ENCODE measurements at places on chromosomes 7 and 10.
A peak's percentile ranks its signal among the peaks of the same experiment; 100 is the strongest.

DNA sequence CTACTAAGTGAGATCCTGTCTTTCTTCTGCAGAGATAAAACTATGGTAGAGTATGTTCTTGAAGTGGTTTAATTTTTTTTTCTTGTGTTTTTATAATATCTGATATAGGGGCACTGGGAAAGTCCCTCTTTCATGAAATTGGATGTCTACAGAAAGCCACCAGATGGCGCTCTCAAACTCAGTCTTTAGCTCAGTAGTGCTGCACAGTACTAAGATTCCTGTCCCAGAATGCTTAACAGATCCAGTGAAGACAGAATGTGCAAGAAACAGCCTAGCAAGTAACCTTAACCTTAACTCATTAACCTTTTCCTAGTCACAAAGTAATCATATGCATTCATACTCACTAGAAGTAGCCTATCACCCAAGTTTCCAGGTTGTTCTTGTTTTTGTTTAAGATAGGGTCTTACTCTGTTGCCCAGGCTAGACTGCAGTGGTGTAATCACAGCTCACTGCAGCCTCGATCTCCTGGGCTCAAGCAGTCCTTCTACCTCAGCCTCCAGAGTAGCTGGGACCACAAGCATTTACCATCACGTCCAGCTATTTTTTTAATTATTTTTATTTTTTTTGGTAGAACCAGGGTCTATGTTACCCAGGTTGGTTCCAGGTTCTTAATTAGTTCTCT is 56.7 kb downstream of the IDE start:
- peak; percentile 29 for DNase-seq

- DNase-seq, result no peak
These were observed 179.1 kb downstream of the BTAF1 start for GRCh38 chr10:92102601-92103213.

DNA sequence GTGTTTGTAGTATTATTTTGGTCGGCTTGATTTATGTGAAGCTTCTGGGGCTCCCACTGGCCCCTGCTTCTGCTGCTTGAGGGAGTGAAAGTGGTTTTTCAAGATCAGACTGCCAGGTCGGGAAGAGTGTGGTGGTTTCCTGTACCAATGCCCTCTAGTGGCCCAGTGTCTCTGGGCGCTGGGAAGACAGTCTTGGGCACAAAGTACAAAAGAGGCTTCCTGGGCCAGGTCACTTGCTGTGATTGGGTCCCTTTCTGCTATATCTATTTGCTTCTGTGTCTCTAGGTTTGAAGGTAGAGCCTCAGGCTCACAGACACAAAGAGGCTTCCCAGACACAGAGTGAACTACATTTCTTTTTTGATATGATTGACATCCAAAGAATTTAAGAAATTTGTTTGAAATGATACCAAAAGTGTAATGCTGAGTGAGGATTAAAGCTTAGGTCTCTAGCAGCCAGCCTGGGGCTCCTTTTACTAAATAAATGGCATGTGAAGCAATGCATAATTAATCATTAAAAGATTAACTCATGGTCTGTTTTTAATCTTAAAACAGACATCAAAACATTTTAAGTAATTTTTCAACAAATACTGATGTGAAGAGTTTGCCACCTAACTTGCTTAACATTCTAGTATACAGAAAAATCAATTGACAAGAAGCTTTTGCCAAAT is 36.3 kb downstream of the ABCB1 start:
- DNase-seq, result no peak

DNA sequence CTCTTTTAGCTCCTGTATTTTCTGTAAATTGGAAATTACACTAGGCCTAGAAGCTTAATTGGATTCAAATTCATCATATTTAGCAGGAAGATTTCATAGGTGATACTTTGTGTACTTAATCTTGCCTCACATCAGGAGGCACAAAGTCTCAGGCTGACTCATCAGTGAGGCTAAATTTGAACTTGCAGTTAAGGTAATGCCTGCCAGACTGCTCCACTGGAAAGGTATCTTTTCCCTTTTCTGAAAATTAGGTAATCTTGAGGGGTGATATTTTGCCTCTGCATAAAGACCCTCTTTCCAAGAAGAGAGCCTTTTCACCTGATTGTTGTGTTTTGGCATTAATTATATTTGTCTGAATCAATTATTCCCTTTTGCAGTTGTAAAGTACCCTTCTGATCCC is 14.6 kb downstream of the PPIA start:
- no peak for DNase-seq

GRCh38 chr7:7972922-7973594 is 4.5 kb downstream of the GLCCI1 start:
- DNase-seq, result no peak

DNA sequence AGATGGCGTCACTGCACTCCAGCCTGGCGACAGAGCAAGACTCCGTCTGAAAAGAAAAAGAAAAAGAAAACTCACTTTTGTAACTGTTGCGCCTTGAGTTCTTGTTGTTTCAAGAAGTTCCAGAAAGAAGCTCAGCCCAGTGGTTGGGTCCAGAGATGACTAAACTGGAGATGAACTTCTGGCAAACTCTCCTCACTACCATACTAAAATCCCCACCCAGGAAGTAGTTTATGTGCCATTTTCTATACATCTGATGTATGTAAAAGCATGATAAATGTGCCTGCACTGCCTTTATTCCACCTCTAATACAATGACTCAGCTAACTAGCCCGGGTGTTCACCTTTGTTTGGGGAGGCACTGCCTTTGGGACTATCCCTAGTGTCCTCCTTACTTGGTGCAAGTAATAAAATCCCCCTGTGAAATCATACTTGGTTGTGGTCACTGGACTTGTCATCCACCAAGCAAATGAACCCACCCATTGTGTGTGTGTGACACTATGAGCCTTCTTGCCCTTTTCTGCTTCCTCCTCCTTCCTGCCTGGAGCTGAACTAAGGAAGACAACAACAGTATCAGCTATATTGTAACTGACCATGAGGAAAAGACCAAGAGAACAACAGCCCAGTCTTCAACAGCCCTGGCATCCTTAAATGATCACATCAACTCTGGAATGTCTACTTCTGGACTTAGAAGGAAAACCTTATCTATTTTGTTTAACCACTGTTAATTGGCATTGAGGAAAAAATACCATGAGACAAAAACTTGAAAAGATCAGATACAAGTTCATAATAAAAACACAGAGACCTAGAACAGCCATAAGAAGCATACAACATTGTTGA is 33.6 kb downstream of the JMJD1C start:
- no peak for DNase-seq

- DNase-seq, result no peak
These were observed 73.9 kb downstream of the SH3PXD2A start for GRCh38 chr10:103781329-103782061.

- no peak for DNase-seq
These were observed 72.6 kb downstream of the COBL start for GRCh38 chr7:51244053-51244452.

- DNase-seq, result no peak
These were observed 9.3 kb upstream of the COBL start for GRCh38 chr7:51325908-51326307.

GRCh38 chr7:45691155-45691656 is 117.0 kb downstream of the ADCY1 start:
- no peak for DNase-seq

DNA sequence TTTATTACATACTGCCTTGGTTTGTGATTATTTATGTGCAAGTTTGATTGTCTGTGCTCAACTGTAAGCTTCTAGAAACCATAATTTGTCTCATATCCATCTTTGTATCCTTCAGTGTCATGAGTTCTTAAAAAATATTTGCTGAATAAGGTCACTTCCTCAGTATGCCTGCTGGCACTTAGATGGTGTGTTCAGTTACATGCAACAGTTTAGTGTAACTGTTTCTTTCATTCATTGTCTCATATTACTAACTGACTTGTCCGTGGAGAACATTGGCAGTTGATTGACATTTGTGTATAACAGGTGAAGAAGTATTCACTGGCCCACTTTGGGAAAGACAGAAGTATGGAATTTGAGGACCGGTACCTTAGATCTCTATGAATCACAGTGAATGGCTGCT is 236.9 kb downstream of the PRKG1 start:
- DNase-seq, result no peak

- DNase-seq, result no peak
These were observed 89.0 kb downstream of the AASS start for GRCh38 chr7:122055073-122055472.

GRCh38 chr7:31058122-31058521 is 6.0 kb downstream of the ADCYAP1R1 start:
- no peak for DNase-seq

DNA sequence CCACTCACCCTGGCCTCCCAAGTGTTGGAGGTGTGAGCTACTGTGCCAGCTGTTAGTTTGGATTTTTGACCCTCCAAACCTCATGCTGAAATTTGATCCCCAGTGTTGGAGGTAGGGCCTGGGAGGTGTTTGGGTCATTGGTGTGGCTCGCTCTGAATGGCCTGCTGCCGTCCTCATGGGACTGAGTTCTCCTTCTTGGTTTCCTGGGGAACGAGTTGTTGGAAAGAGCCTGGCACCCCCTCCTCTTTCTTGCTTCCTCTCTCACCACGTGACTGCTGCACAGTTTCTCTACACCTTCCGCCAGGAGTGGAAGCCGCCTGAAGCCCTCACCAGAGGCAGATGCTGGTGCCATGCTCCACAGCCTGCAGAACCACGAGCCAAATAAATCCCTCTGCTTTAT is 253.5 kb downstream of the PHTF2 start:
- no peak for DNase-seq

DNA sequence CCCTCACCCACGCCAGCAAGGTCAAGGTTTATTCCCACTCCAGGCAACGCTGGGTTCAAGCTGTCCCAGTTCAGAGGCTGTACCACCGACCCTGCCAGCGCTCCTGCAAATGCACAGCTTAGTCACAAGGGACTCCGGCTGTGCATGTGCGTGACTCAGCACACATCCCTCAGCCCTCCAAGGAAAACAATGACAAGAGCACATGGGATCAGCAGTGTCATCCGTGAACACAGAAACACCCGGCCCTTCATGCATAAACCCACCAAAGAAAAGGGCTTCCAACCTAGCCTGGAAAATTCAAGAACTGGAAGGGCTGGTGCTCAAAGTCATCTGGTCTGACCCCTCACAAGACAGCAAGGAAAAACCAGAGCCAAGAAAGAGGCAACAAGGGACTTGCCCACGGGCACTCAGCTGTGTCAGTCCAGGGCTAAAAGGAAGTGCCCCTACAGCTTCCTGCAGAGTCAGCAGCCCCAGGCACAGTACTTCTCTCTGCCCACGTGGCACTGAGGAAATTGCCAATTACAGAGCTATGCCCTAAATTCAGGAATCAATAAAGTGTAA is 106.1 kb downstream of the KCNMA1 start:
- no peak for DNase-seq

DNA sequence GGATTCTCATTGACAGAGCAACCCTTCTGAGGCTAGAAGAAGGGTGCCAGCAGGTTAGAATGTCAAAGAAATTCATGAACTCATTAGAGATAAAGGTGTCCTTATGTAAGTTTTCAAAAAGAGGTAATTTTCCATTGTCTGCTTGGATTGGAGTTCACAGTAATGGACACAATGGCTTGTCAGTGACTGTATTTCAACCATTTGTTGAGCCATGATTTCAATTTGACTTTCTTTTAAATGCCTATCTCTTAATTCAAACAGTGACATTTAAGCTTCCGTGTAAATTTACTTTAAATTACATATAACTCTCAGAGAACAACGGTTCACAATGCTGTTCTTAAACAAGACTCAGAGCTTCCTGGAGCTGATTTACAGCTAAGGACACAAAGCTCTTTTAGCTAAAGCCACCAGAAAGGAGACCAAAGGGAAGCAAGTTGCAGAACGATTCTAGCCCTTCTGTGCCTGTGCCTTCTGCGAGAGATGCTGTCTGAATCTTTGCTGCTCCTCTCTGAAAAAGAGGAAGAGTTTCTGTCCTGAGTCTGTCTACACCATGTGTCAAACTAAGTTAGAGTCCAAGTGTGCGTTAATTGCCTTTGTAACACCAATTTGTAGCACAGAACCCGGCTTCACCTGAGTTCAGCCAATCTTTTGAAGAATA is 42.2 kb upstream of the PFKP start:
- DNase-seq, result no peak

DNA sequence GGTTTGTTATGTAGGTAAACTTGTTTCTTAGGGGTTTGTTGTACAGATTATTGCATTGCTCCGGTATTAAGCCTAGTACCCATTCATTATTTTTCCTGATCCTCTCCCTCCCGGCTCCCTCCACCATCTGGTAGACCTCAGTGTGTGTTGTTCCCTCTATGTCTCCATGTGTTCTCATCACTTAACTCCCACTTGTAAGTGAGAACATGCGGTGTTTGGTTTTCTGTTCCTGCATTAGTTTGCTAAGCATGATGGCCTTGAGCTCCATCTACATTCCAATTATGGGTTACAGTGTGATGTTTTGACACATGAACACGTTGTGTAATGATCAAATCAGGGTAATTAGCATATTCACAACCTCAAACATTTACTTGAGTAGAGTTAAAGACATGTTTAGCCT is 237.5 kb downstream of the ABCA13 start:
- no peak for DNase-seq

GRCh38 chr7:100867040-100867775 is at the start of gene TRIP6:
TRIP6 (plus strand) TSS chr7:100867387; CDS start chr7:100867498, 111 bp downstream.
- DNase-seq, result no peak

DNA sequence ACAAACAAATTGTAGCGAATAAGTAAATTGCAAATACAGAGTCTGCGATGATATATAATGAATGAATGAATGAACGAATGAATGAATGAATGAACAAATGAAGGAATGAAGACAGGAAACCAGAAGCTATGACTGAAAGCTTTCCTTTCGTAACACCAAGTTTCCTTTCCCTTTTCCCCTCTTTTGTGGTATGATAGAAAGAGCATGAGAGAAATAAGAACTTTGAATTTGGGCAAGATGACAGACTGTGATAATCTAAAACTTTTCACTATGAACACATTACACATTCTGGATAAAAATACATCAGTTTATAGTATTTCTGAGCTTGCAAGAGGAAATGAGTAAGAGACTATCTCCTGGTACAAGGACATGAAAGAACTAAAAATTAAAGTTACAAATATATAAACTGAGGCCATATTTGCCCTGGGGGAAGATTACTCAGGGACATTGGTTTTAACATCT is 8.4 kb upstream of the UCN3 start:
- no peak for DNase-seq

DNA sequence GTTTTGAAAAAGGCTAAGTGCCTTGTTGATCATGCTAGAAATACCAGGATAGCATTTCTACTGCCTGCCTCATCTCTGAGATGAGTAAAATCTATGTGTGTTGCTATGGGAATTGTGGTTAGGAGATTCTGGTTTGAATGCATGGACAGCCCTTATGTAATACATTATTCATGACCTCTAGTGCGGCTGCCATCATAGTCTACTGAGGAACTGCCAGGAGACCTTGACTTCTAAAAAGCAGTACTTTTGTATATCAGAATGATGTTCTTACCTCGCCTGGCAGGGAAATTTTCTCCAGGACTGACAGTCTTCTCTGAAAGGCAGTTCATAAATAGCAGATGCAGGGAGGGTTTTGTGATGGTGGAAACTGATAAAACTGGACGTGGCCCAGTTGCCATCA is 248.5 kb downstream of the NSUN6 start:
- no peak for DNase-seq

All from stimulated activated CD8-positive, alpha-beta memory T cell treated with anti-CD3 and anti-CD28 coated beads, Interleukin-2, amount 100 ng/mL, for 1 hour (primary cell).